Hematopoietic multipotent progenitor cell treated with erythropoietin and hydrocortisone succinate and interleukin-3 and kit ligand, for 8 days (in vitro differentiated cells): ENCODE measurements at places on chromosomes 4 and X.

DNA sequence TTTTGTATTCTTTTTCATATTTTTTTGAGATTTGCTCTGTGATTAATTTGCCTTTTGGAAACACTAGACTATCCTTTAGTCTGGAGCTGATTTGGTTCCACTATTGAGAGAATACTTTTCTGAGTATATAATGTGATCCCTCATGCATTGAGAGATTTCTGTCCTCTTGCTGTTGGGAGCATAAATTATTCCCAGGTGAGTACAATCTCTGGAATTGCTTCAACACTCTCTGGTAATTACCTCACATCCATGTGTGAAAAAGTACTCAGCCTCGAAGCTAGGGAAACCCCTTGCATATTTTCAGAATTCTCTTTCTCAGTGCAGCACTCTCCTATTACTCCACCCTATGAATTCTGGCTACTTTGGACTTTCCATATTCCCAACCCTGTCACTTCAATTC, 550.0 kb downstream of the RAPGEF2 start:
- no peak for DNase-seq

- DNase-seq, result no peak
These were observed 117.2 kb upstream of the MED14 start for GRCh38 chrX:40852586-40852985.

DNA sequence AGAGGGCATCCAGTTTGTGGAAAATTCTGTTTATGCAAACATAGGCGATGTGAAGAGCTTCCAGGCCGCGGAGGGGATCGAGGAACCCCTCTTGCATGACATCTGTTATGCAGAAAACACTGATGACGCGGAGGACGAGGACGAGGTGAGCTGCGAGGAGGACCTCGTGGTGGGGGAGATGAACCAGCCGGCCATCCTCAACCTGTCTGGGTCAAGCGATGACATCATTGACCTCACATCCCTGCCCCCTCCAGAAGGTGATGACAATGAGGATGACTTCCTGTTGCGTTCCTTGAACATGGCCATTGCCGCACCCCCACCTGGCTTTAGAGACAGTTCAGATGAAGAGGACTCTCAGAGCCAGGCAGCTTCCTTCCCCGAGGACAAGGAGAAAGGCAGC, 74.6 kb upstream of the PRPS2 start:
- DNase-seq, result no peak

GRCh38 chrX:150163956-150164726, 199.0 kb upstream of the MAMLD1 start:
- DNase-seq, result no peak

GRCh38 chrX:38770152-38770551, 31.1 kb upstream of the MID1IP1 start:
- no peak for DNase-seq

GRCh38 chr4:188691811-188692210, 552.6 kb downstream of the TRIML1 start:
- no peak for DNase-seq

DNA sequence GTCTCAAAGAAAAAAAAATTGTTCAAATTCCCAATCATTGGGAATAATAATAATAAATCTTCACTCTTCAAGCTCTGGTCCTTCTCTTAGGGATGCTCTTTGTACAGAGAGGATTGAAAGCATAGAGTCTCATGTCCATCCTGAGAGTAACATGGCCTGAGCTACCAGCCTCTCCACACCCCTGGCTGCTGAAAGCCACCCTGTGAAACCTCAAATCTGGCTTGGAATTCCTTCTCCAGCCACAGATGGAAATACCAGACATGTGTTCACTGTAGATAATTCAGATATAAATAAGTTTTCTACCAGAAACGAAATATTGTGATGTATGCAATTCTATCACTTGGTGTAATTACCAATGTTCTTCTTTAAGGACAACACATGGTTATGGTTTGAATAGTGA, 140.6 kb downstream of the ARSF start:
- DNase-seq, result no peak

- DNase-seq, result no peak
These were observed 856.8 kb downstream of the STIM2 start for GRCh38 chr4:27717431-27717755.

- DNase-seq, result no peak
These were observed 17.0 kb upstream of the TBL1X start for GRCh38 chrX:9447906-9448305.

GRCh38 chr4:177546745-177547144, 104.5 kb upstream of the AGA start:
- no peak for DNase-seq

DNA sequence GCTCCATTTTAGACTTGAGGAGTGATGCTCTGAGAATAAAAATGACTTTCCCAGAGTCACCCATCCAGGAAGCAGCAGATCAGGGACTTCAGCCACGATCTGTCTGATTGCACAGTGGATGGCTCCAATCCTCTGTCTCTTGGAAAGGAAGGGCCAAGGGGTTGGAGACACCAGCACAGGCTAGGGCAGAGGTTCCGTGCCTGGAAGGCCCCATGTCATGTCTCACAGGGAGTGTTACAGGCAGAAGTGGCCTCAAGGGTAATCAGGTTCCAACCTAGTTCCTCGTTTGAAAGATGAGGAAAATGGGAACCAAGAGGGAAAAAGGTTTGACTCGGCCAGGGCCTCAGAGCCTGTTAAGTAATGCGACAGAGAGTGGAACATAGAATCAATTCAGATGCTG, 160.0 kb downstream of the EFNB1 start:
- no peak for DNase-seq

- no peak for DNase-seq
These were observed 150.2 kb downstream of the SHROOM3 start for GRCh38 chr4:76585272-76585671.

GRCh38 chr4:108140328-108140727, 28.4 kb downstream of the LEF1 start:
- no peak for DNase-seq
